ENCODE measurements at places on chromosomes 5 and 9. TPM values are rescaled to one million over a fixed set of nuclear protein-coding genes. Genes with fewer than 3 reads are reported as not detected.
A peak's percentile ranks its signal among the peaks of the same experiment; 100 is the strongest.

GRCh38 chr5:127562252-127562651, 44.8 kb downstream of the PRRC1 start:
- no peak for DNase-seq
- no peaks in the 10 kb centered on the region for H3K4me1 ChIP-seq
- no peak overlapping the region for H3K4me3 ChIP-seq
- H3K27ac ChIP-seq = no peak overlapping the region
- H3K36me3 ChIP-seq = no peaks in the 10 kb centered on the region

DNA sequence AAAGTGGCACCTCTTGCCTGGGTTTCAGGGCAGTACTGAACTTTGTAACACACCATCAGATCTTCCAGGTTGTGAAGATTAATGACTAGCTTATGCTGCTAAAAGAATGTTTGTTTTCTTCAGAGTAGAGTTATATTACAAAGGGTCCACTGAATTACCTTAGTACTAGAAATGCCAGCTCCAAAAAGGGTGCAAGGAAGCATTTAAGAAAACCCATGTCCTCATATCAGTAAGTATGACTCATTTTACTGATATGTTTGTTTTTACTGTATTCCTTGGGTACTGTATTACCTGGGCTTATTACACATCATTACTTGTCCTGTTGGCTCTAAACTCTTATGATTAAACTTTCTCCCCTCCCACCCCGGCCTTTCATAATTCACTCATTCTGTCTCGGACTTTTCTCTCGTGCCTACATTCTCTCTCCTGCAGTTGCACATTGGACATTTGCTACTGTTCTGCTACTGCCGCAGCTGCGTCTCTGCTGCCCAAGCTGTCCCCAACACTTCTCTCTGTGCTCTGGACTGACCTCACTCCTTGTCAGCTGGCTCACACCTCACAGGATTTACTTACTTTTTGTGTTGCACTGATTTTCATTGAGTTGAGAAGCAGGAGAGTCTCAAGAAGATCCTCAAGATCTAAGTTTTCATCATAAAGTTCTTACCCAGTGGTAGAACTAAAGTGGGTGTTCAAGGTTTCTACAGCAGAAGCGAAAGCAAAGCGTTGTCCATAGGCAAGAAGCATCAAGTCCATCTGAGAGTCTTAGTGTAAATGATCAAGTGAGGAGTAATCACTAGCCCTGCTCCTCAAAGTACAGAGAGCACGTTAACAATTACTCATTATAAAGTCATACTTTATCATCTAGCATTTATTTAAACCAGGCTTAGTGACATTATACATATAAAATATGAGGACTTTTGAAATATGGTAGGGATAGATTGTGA, 53.2 kb upstream of the C9orf72 start:
- no peak overlapping the region for H3K27ac ChIP-seq
- H3K36me3 ChIP-seq = no peaks in the 10 kb centered on the region
- H3K27me3 ChIP-seq = no peaks in the 10 kb centered on the region
- DNase-seq = no peak

GRCh38 chr5:53616939-53617549, 56.6 kb downstream of the NDUFS4 start:
- H3K27ac ChIP-seq = no peak overlapping the region
- no peak overlapping the region for H3K4me3 ChIP-seq
- no peaks in the 10 kb centered on the region for H3K4me1 ChIP-seq

DNA sequence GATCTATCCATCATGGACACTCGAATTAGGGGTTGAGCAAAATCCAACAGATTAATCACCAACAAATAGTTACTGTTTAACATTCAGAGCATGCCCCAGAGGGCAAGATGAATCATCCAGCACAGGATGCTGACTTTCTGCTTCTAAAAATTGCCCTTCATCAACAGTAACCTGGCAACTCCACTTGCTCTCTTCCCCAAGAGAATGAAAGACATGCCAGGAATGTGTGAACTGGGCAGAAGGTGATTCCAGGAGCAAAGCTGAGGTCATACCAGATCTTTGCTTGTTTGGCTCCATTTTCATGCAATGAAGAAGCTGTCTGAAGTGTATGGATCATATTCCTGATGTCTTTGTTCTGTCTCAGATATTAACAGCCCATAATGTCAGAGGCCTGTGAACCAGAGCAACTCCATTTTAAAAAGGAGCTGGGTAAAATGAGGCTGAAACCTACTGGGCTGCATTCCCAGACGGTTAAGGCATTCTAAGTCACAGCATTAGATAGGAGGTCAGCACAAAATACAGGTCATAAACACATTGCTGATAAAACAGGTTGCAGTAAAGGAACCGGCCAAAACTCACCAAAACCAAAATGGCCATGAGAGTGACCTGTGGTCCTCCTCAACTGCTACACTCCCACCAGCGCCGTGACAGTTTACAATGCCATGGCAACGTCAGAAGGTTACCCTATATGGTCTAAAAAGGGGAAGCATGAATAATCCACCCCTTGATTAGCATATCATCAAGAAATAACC, 2.5 kb upstream of the ZNF367 start:
- H3K27me3 ChIP-seq = no peaks in the 10 kb centered on the region
- H3K27ac ChIP-seq = peak overlapping the region; percentile 99
- DNase-seq = peak; percentile 90
- no peak overlapping the region for H3K4me3 ChIP-seq

- H3K27me3 ChIP-seq = no peaks in the 10 kb centered on the region
- peaks cover 3% of the 10 kb centered on the region for H3K4me1 ChIP-seq
- no peak overlapping the region for H3K4me3 ChIP-seq
- H3K27ac ChIP-seq = no peak overlapping the region
- no peak for DNase-seq
Measured at GRCh38 chr5:36908544-36909260, 32.1 kb downstream of the NIPBL start.

DNA sequence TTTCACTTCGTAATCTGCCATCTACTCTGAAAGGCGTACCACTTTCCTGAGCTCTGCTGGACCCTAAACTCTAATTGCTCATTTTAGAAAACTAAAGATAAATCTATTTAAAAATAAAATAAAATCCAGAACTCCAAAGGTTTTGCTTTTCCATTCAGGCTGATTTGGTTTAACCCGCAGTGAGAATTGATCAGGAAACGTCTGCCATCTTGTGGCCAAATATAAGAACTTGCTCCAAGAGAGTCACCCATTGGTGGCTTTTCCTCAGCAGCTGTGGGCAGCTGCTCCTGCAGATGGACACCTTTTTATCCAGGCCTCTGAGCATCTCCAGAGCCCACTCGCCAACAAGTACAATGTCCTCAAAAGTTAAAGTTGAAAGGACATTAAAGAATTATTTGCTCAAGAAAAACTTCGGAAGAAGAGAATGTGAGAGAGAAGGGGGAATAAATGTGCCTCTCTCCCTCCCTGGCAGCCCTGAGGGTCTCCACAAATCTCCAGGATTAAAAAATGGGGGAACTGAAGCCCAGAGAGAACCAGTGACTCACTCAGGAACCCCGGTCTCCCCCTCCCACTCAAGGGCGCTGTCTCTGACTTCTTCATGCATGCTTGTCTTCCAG, 4.1 kb downstream of the SAXO1 start:
- H3K36me3 ChIP-seq = no peaks in the 10 kb centered on the region
- no peaks in the 10 kb centered on the region for H3K27me3 ChIP-seq
- DNase-seq = no peak
- no peak overlapping the region for H3K27ac ChIP-seq
- H3K4me3 ChIP-seq = no peak overlapping the region

Gene ARHGEF39
- 1.1 TPM for total RNA-seq

Gene SPATA31D4
- not detected for total RNA-seq

Gene RASGEF1C
- not detected for total RNA-seq
